PC-3 (cell line): ENCODE measurements at places on chromosomes 2 and 18. TPM values are rescaled to one million over a fixed set of nuclear protein-coding genes. Genes with fewer than 3 reads are reported as not detected.

The QPCT gene
- total RNA-seq, result not detected in 2 replicates

- DNase-seq, result no peak
- no peaks in the 10 kb centered on the region for H3K27me3 ChIP-seq
- H3K4me1 ChIP-seq, result no peaks in the 10 kb centered on the region
- H3K4me3 ChIP-seq, result no peak overlapping the region
These were observed 9.2 kb downstream of the USP37 start for GRCh38 chr2:218558986-218559385.

DNA sequence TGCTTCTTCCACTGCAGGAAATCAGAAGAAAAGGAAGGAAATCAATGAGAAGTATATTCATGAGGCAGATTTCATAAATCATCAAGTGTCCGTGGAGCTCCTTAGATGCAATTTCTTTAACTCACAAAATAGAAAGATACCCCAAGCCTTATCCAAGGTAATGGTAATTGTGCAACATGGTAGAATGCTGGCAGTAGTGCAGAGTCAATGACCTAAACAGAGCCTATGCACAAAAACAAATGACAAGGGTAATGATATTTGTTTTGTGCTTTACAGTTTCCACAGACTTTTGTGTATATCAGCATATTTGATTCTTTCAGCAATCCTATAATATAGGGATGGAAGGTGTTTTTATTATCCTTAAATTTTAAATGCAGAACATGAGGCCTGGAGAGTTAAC lies 102.7 kb downstream of the SETBP1 start:
- H3K27ac ChIP-seq, result no peak overlapping the region
- no peaks in the 10 kb centered on the region for H3K4me1 ChIP-seq
- H3K27me3 ChIP-seq, result no peaks in the 10 kb centered on the region
- no peak overlapping the region for H3K4me3 ChIP-seq
- H3K36me3 ChIP-seq, result no peaks in the 10 kb centered on the region

DNA sequence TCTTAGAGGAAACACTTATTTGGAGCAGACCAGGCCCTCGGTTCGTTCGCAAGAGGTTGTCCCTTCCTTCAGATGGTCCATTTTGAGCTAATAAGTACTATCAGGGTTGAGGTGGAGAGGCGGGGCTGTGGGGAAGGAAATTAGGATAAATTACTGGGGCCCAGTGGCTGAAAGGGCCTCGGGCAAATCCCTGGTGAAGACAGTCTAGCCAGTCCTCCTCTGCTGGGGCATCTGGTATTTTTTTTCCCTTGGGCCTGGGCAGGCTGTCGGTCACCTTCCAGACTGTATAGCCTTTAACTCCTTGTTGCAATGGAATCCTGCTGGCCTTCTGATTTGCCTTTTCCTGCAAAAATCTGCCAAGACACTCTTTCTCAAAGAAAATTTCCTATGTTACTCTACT lies 1.7 kb upstream of the MYO3B start:
- H3K4me1 ChIP-seq, result no peaks in the 10 kb centered on the region; the same call in 1 of the 2 replicates
- no peak for DNase-seq
- H3K36me3 ChIP-seq, result no peaks in the 10 kb centered on the region
- no peaks in the 10 kb centered on the region for H3K27me3 ChIP-seq
- no peak overlapping the region for H3K27ac ChIP-seq

DNA sequence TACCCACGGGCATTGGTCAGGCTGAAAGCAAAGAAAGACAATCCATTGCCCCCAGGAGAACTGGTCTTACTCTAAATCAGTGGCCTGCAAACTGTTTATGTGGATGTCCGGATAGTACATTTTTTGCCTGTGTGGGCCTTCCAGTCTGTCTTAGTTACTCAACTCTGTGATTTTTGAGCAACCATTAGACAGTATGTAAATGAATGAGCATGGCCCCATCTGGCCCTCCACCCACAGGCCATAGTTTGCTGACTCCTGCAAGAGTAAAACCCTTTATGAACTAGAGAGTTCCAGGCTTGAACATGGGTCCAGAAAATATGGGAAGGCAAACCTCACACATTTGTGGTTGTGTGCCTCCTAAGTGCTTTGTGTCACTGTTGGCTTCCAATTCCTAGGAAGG lies 55.7 kb upstream of the CYP1B1 start:
- H3K27me3 ChIP-seq, result no peaks in the 10 kb centered on the region
- H3K27ac ChIP-seq, result no peak overlapping the region
- H3K36me3 ChIP-seq, result no peaks in the 10 kb centered on the region
- DNase-seq, result no peak

DNA sequence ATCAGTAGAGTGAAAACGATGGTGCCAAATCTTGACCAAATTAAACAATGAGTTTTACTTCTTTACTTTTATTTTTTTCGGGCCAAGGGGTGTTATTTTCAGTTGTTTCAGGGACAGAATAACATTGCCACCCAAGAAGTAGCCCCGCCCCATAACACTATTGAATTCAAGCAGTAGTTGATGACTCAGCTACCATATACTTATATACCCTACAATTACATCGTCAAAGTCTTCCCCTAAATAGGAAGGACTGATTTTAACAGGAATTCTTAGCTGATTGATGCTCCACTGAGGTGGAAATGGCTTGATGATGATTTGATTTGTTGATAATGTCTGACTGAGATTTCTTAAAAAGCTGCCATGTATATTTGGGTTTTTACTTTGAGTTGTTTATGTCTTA lies 24.7 kb downstream of the LYPD6B start:
- no peaks in the 10 kb centered on the region for H3K4me1 ChIP-seq
- DNase-seq, result no peak
- no peak overlapping the region for H3K27ac ChIP-seq
- H3K4me3 ChIP-seq, result no peak overlapping the region

- peaks cover 23% of the 10 kb centered on the region for H3K4me1 ChIP-seq
- DNase-seq, result no peak
- no peaks in the 10 kb centered on the region for H3K27me3 ChIP-seq
- H3K27ac ChIP-seq, result no peak overlapping the region
- no peaks in the 10 kb centered on the region for H3K36me3 ChIP-seq
- H3K4me3 ChIP-seq, result no peak overlapping the region
These were observed 367.8 kb upstream of the ID2 start for GRCh38 chr2:8314063-8314462.

DNA sequence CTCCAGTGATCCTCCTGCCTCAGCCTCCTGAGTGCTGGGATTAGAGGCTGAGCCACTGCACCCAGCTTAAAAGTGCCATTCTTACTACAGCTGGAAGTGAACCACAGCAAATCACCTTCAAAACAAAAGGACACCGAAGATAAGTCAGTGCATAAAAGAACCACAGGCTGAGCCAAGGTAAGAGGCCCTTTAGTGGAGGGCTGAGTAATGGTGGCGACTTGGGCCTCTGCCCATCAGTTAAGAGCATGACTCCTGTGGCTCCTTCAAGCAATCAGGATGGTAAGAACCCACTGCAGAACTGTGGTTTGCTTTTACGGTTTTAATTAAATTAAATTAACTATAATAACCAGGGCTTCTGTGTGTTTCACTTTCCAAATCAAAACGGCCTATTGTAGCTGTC lies 75.1 kb downstream of the CTAGE1 start:
- H3K27me3 ChIP-seq, result no peaks in the 10 kb centered on the region
- peaks cover 39% of the 10 kb centered on the region for H3K4me1 ChIP-seq
- no peaks in the 10 kb centered on the region for H3K36me3 ChIP-seq
- peak; percentile 93 for DNase-seq

GRCh38 chr2:109340381-109340780 lies 211.4 kb downstream of the SH3RF3 start:
- H3K4me3 ChIP-seq, result no peak overlapping the region
- H3K4me1 ChIP-seq, result peaks cover 58% of the 10 kb centered on the region
- H3K36me3 ChIP-seq, result no peaks in the 10 kb centered on the region
- H3K27ac ChIP-seq, result peak overlapping the region; percentile 95
- DNase-seq, result no peak

DNA sequence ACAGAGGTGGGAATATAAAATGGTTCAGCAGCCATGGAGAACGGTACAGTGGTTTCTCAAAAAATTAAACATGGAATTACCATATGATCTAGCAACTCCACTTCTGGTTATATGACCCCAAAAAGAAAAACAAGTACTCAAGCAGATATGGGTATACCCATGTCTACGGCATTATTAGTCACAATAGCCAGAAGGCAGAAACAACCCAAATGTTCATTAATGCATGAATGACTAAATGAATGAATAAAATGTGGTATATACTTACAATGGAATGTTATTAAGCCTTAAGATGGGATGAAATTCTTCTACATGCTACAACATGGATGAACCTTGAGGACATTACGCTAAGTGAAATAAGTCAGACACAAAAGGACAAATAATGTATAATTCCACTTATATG lies 266.8 kb upstream of the FBXO11 start:
- H3K27me3 ChIP-seq, result no peaks in the 10 kb centered on the region
- H3K4me3 ChIP-seq, result no peak overlapping the region
- H3K36me3 ChIP-seq, result no peaks in the 10 kb centered on the region

DNA sequence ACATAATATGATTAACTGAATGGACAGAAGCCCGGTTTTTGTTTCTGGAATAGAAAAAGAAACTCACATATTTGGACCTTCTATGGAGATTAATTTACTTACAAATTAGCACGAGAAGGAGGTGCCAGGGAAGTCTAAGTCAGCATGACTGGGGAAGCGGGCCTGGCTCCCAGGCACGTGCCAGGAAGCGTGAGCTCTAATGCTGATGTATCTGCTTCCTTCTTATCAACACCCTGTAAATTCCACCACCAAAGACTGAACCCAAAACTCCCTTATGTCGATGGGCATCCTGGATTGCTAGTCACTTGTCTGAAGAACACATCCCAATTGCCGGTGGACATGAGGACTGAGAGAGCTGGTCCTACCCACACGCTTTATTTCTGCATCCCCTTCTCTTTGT lies 134.5 kb downstream of the GALNT14 start:
- DNase-seq, result no peak
- H3K27ac ChIP-seq, result no peak overlapping the region
- no peak overlapping the region for H3K4me3 ChIP-seq
- H3K36me3 ChIP-seq, result no peaks in the 10 kb centered on the region
- H3K27me3 ChIP-seq, result peaks cover 33% of the 10 kb centered on the region
